Neural crest cell (in vitro differentiated cells): ENCODE measurements at places on chromosomes 6 and 20.
A peak's percentile ranks its signal among the peaks of the same experiment; 100 is the strongest.

DNA sequence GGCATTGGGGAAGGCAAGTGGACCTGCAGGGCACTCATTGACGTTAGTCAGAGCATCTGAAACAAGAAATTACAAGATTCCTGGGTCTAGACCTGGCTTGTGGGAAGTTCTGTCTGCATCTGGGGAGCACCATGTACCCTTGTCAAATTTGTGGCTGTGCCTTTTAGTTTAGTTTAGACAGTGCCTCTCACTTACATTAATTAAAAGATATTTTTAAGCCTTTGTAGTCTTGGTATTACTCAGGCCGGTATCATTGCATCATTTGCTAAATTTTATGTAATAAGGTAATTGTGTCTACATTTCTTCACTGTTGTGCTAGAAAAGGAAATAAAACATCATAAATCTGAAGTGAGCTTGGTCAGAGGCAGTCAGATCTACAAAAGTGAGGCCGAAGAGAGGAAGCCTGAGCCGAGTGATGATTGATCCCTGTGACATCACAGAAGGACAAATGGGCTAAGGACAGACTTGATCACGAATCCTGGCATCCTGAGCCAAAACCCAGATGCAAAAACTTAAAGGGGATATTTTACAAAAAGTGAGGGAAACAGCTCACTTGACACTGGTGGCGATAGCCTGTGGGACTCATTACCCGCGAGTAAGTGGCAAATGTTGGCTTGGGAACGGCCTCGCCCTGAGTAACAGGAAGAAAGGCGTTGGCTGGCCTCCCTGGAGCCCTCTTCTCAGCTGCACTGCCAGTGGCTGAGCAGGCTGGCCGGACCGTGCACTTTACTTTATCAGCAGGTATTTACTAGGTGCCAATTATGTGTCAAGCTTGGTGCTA is 106.5 kb downstream of the TCP11 start:
- DNase-seq, result no peak

DNA sequence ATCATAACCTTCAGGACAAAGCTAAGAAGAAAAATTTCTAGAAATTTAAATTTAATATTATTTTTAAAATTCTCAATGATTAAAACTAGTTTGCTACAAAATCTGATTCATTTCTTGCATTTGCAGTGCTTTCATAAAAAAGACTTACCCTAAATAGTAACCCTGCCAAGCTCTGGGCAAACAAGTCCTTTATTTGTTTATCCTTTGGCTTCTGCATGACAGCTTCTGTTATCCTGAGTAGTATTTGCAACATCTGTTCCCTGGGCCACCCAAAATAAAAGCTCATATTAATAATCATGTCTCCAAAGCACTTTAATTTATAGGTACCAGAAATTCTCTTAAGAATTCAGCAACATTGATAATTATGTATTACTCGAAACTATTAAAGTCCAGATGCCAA is 101.3 kb downstream of the RALGAPA2 start:
- no peak for DNase-seq

DNA sequence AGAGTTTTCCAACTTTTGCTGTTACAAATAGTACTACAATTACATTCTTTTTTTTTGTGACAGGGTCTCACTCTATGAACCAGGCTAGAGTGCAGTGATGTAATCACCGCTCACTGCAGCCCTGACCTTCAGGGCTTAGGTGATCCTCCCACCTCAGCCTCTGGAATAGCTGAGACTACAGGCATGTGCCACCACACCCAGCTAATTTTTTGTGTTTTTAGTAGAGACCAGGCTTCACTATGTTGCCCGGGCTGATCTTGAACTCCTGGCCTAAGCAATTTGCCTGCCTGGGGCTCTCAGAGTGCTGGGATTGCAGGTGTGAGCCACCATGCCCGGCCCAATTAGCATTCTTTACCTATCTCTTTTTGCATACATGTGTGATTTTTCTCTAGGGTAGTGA is 12.5 kb downstream of the ATRN start:
- DNase-seq, result no peak

- no peak for DNase-seq
Measured at GRCh38 chr6:111739257-111739696, 133.6 kb upstream of the TRAF3IP2 start.

GRCh38 chr6:22025468-22026163 is 271.2 kb downstream of the PRL start:
- DNase-seq, result peak; percentile 11

DNA sequence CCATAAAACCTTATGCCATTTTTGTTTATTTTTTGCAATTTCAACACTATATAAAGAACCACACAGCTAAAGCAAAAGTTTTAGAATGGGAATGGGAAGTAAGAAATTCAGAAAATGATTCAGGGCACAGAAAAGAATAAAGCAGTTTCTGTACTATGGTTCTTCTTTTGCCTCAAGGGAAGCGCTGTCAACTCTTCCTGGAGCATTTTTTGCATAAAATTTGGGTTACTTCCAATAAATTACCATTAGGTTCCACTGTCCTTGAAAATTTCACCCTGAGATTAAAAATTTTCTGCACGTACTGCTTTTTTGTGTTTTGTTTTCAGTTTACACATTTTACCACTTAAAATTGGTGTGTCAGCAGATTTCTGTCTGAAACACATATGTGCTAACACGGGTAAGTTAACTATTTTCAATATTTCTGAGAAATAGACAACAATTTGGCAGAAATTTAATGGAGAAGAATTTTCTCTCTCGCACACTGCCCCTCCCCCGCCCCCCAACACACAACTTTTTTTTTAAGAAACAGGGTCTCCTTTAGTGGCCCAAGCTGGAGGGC is 79.6 kb downstream of the ADAT2 start:
- no peak for DNase-seq

GRCh38 chr6:58419321-58419720 is 1101.9 kb downstream of the PRIM2 start:
- DNase-seq, result no peak

DNA sequence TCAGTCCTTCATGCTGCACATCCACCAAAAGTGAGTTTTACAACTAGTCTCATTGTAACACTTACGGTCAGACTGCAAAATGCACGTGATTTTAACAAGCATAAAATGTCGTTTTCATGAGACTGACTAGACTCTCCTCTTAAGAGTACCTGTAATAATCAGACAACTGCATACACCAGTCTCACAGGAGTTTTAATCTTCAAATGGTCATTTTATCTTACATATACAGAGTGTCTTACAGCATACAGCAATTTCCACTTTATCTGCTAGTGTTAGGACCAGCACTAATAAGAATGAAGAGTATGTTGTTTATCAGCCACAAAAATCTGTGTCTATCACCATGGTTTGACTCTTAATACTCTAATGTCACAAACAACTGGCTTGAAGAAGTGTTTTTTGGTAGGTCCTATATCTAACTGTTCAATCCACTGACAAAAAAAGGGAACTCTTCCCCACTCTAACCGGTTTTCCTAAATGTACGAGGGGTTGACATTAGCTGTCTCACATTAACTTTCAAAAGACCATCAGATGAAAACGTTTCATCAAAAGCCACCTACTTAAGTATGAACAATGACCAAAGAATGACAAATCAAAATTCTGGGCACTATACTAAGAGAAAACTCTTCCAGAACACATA is 1.5 kb upstream of the ASF1A start:
- no peak for DNase-seq

- DNase-seq, result no peak
Measured at GRCh38 chr6:160198606-160199211, 59.9 kb downstream of the SLC22A2 start.

DNA sequence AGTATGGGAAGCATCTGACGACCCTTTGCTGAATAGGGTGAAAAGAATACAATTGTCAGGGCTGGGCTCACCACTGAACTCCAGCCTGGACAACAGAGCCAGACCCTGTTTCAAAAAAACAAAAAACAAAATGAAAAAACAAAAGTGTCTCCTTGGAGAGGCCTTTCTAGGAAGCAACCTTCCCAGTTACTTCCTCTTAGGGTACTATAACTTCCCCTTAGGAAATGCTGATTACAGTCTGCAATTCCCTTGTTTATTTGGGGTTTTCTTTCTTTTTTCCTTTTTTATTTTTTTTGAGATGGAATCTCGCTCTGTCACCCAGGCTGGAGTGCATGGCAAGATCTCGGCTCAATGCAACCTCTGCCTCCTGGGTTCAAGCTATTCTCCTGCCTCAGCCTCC is 20.5 kb upstream of the TTPAL start:
- DNase-seq, result no peak

- DNase-seq, result peak; percentile 52
Measured at GRCh38 chr6:30213957-30214656, 901 bp upstream of the TRIM26 start.

- no peak for DNase-seq
Measured at GRCh38 chr6:33298773-33299236, at the start of gene RGL2. RGL2 (minus strand) TSS chr6:33298942; CDS start chr6:33298610, 332 bp downstream.

- DNase-seq, result no peak
Measured at GRCh38 chr6:135796643-135797305, 54.7 kb upstream of the PDE7B start.

- no peak for DNase-seq
Measured at GRCh38 chr6:115901896-115902295, 158.8 kb downstream of the FRK start.

DNA sequence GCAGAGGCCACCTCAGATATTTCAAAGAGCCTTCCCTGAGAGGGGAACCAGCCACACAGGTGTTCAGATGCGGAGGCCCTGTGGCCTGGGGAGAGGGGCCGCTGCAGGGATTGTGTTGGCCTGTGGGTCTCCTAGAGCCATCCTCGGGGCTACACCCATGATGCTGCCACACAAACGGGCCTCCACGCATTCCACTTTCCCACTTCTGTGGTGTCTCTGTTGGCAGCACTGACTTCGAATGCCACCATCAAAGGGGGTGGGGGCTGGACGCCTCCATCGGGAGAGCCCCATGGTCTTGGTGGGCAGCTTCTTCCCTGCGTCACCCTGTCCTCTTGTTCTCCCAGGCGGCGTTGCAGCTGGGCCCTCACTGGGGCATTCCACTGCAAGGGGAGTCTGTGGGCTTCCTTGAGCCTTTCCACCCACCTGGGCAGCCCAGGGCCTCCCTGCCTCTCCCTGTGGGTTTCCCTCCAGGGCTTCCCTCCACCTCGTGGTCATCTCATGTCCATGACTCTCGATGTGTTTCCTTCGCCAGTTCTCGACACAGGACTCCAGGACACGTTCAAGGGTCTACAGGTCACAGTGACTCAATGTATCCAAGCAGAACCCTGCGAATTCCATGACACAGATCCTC is 145.5 kb downstream of the ERMARD start:
- DNase-seq, result no peak

DNA sequence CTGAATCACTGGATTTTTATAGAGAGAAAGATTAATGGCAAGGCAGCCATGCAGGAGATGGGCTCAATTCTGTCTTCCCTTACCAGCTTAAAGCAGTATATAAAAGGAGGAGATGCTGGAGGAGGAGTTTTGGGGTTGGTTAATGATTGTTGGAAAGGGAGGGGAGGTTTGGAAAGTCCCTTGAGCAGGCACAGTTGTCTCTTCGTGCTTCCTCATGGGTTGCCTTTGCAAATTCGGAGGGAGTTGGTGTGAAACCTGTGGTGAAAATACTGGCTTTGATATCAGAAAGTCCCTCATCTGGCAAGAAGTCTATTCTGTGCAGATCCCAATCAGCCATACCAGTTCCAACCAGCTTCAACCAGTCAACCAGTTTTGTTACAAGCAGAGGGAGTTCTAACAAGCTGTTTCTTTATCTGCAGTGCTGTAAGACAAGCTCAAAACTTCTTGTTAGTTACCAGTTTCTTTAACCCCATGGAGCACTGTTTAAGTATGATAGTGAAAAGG is 107.0 kb downstream of the HIVEP1 start:
- DNase-seq, result no peak

- DNase-seq, result no peak
Measured at GRCh38 chr20:45429618-45430017, 13.7 kb downstream of the PIGT start.

GRCh38 chr6:45538641-45539547 is 161.2 kb upstream of the SUPT3H start:
- no peak for DNase-seq

GRCh38 chr6:52504782-52505136 is 72.1 kb downstream of the TRAM2 start:
- DNase-seq, result no peak

DNA sequence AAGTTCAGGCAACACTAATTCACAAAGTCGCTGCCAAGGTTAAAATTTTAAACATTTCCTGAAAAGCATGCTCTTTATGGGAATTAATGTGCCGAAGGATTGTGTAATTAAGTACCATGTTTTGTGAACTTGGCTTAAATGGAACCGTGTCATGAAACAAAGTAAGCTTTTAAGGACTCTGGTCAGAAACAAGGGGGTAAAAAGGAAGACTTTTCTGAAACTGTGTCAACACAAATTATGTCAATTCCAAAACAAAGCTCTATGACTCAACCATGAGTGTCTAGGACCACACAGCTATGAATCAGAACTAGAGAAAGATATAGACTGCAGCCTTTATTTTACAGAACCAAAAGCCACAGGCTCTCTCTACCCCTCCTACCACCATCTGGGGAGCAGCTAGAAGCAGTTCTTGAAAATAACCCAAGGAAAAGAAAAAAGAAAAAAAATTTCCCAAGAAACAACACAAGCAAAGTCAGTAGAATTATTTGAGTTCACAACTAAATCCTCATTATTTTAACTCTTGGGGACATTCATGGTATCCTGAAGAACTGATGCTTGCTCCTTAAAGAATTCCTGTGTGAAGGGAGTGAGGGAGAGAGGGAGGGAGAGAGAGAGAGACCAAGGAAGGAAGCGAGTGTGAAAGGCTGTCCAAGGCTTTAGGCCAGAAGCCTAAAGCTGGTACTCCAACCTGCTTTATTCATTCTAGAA is 81.9 kb downstream of the ZMYND8 start:
- no peak for DNase-seq

- no peak for DNase-seq
Measured at GRCh38 chr6:143880412-143880811, 16.1 kb downstream of the ZC2HC1B start.

- DNase-seq, result peak; percentile 9
Measured at GRCh38 chr6:135182071-135183001, 1.2 kb downstream of the MYB start.

DNA sequence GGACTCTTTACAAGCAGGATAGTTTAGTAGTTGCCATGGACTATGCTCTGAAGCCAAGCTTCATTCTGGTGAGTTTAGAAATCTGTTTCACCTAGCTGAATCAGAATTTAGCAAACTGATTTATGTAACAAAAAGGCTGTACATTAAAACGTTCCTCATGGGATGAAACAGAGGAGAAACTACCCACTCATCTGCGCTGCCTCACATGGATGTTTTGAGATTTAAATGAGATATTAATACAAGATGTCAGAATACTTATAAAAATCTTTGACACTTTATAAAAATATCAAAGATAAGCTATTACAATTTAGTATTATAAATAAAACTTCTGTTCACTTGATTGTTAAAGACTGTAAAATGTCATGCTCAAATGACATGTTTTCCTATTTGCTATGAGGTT is 16.8 kb downstream of the RUNX2 start:
- DNase-seq, result no peak

GRCh38 chr20:19456595-19457395 is 244.4 kb downstream of the SLC24A3 start:
- no peak for DNase-seq

- DNase-seq, result no peak
Measured at GRCh38 chr6:37060195-37060559, 54.7 kb downstream of the FGD2 start.

- peak; percentile 45 for DNase-seq
Measured at GRCh38 chr6:73134588-73134987, 90.7 kb downstream of the KHDC1L start.
